Germinal center (tissue), 1 donor: ENCODE measurements at places on chromosomes 5 and 9.

DNA sequence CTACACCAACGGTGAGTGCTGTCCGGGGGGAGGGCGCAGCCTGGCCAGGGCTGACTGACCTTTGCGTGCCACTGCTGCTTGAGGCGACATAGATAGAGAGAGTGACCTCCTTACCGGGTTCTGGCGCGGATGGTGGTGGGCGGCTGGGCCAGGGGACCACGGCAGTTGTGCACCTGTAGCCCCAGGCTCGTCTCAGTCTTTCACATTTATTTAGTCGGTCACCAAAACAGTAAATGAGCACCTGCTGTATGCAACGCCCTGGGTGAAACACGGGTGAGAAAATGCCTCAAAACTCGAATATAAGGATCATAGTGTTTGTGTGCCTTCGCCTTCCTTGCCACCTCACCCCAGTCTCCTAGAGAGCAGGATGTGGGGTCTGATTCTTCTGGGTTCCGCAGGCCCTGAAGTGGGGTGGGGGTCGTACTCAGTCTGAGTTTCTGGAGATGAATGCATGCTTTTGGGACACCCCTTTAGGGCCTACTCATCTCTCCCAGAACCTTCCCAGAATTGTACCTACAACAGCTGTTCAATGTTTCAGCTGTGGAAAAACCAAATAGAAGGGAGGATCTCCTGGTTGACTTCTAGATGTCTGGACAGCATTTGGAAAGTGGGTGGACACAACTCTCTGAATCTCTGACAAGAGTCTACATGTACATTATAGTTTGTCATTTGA, 714 bp downstream of the SEC24A start:
- peak; percentile 10 for DNase-seq

DNA sequence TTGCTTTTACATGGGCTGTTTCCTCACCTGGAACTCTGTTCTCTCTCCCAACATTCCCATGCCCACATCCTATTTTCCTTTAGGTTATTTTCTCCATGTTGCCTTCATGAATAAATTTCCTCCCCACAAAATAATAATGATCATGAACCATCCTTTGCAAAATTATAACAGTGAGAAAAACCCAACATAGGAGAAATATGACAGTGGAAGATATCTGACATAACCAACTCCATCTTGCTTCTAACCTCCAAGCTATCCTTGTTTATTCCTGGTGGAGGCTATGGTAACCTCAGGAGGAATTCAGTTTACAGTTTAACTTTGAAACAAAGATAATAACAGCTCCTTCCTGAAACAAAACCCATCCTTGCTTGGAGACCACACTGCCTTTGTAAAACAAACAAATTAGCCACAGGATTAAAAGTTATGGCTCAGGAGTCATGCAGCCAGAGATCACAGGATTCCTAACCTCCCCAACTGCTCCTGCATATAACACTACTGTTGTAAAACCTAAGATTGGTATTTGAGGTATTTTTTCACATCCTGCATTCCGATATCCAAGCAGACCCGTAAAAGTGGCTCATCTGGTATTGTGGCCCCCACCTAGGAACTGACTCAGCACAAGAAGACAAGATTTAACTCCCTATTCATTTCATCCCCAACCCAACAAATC, 212.4 kb downstream of the TRIM32 start:
- no peak for DNase-seq

- no peak for DNase-seq
Measured at GRCh38 chr5:58382131-58382534, 77.8 kb downstream of the PLK2 start.

GRCh38 chr9:4012441-4012840, 287.4 kb downstream of the GLIS3 start:
- DNase-seq: no peak

DNA sequence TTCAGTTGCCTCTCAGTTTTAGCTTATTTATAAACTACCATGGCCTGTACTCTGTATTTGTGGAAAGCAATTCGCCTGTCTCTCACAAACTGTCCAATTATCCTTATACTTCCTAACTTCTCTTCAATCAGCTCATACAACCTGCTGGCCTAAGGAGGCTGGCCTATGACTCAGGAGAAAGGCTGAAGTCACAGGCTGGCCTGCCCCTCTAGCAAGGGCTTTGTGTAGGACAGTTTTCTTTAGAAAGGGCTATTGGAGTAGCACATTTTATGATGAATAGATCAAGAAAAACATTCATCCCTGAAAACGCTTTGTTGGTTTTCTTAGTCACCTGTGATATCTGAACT, 988.7 kb upstream of the ARRDC3 start:
- no peak for DNase-seq

DNA sequence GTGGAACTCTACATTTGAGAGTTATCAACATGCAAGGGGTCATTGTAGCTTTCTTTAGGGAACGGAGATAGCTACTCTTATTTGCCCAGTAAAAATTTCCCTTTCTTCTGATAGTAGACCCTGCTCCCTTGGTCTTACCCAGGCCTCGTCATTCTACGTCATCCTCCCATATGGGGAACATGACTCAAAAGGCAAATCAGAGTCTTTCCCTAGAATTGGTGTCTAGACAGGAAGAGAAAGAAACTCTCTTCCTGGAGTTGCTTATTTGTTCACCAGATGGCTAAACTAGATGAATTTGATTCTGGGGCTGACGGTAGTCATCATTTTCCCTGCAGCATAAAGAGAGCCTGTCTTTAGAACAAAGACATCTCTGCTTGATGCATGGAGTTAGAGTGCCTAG, 12.2 kb upstream of the SLC38A9 start:
- no peak for DNase-seq

- DNase-seq: no peak
Measured at GRCh38 chr5:58983526-58984452, 400.9 kb downstream of the RAB3C start.
